ENCODE measurements at places on chromosomes 2 and 18. TPM values are rescaled to one million over a fixed set of nuclear protein-coding genes. Genes with fewer than 3 reads are reported as not detected.
A peak's percentile ranks its signal among the peaks of the same experiment; 100 is the strongest.

DNA sequence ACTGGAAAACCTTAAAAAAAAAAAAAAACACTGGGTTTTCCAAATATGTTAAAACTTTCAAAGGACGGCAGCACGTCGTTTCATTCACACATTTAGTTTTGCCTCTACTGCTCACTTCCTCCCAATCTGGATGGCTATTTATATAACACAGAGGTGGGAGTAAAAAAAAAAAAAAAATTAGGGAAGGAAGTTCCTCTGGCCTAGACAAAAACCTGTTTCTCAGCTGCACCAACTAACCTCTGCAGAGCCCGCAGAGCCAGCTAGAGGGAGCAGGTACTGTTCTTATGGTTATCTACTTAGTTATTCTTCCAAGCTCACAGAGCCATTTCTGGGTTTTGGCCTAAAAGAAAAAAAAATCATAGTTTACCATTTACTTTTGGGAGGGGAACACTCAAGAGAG is 28.1 kb downstream of the SLC1A4 start:
- DNase-seq: no peak

DNA sequence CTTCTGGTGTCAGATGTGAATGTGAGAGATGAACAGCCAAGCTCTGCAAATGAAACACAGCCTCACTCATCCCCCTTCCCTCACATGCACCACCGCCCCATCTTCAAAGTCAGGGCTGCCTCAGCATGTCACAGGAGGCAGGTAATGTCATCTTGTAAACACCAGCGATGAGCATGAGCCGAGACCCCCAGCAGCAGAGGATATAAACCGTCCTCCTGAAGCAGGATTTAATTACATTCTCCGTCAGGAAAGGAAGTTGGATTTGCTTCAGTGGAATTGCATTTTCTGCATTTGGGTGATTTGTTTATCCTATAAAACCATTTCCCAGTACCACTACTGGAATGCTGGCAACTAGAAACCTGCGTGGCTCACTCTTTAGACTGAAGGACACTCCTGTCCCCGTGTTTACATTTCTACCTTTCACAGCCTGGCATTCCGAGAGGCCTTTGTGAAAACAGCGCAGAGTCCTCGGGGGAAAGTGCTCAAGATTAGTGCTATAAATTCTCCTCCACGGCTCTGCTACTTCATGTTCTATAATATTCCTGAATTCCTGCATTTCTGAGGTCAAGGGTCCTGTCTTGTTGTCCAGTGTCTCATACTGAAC is 619.2 kb downstream of the IRS1 start:
- DNase-seq: no peak

POTEI gene
- total RNA-seq: 0.40 TPM

DNA sequence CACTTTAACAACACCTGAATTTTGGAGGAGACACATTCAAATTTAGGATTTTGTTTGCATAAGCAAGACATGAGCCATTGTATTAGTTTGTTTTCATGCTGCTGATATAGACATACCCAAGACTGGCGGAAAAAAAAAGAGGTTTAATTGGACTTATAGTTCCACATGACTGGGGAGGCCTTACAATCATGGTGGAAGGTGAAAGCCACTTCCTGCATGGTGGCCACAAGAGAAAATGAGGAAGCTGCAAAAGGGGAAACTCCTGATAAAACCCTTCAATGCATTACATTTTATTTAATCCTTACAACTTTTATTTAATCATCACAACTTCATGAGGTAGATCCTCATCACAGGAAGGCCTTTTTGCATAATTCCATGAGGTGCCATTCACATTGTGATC is 242.0 kb upstream of the STON1 start:
- DNase-seq: no peak

ITPRIPL1 gene
- 2.4 TPM for total RNA-seq

ABCA12 gene
- total RNA-seq: not detected

GRCh38 chr2:190792956-190793888 is 87.4 kb upstream of the GLS start:
- DNase-seq: peak; percentile 78

HOXD4 gene
- 2.5 TPM for total RNA-seq

DNA sequence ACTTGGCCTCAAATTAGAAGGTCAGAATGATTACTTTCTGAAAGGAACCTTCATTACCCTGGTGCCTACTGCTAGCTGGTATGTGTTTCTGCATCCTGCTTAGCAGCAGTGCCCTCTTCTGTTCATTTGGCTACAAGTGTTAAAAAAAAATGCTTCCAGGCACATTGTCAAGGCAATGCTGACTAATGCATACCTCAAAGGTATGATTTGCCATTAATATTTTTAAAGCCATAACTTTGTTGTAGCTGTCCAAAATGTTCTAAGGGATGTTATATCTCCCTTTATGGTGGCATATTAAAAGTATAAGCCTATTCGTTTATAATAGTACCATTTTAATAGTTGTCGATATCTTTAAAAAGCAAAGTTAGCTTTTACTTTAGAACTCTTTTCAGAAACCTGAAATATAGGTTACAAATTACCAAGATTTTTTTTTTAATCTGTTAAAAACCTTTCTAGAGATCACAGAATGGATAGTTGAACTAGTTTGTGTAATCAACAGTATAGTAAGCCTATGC is 52.0 kb upstream of the FAM171B start:
- peak; percentile 58 for DNase-seq

DNA sequence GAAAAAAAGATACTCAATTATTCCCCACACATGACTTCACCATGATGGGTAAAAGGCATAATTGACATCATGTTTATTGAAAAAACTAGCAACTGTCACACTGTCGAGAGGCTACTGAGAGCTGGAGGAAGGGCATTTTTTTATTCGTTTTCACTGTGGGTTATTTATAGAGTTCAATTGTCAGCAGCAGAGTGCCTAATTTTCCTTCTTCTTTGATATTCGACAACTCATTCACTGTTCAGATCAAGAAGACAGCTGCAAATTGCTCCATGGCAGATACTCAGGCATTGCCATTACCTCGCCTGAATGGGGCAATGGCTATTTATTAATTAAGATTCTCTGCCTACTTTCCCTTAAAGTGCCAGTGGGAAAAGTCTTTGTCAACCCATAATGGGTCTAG is 197.5 kb upstream of the NRP2 start:
- DNase-seq: no peak

- peak; percentile 86 for DNase-seq
Observed at GRCh38 chr2:223563462-223563861, 38.7 kb downstream of the SCG2 start.

GRCh38 chr2:144244938-144245337 is 275.0 kb downstream of the ZEB2 start:
- DNase-seq: no peak

- no peak for DNase-seq
Observed at GRCh38 chr18:4125627-4126230, 329.4 kb downstream of the DLGAP1 start.

DNA sequence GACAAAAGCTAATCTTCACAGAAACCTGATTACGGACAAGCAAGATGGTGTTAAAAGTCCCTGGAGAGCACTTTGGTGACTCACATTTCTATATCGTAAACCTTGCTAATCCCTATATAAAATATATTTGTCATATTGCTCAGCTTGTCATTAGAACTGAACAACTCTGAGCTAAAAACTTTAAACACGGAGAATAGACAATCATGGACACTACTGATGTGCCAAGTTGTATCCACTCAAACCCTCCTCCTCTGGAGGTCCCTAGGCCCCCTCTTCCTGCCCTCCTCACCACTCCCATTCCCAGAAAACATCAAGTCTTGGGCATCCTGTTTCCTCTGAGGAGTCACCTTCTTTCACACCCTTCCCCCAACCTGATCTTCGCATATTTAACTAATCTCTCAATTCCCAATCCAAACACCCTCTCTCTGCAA is 138.7 kb upstream of the PID1 start:
- peak; percentile 20 for DNase-seq

DNA sequence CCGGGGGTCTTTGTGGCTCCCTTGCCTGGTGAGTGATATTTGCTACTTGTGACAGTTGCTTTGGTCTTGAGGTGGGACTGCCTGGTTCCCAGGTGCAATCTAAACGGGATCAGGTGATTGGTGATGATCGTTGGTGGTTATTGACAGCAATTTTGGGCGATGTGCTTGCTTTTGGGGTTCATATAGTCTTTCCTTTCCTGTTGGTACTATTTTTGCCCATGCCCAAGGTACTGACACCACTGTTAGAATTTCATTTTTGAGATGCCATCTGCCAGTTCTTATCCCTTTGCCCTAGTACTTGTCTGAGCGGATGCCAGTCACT is 573 bp downstream of the WDR7 start:
- no peak for DNase-seq

DNA sequence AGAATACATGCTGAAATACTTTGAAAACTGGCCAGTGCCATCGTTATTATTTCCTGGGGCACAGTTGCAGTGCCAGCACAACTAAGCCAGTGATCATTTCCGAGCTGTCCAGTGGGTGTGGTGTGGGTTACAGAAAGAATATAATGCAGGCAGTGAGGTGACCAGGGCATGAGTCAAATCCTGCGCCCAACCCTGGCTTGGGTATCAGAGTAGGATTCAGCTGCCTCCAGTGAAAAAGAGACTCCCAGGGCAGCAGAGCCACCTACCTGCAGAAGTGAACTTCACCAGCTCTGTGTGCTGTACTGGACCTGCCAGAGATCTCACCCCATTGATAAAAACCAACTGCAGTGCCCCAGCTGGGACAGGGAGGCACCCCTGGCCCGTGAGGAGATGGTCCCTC is 18.0 kb downstream of the SLC9A2 start:
- no peak for DNase-seq

METTL21A gene
- 24.1 TPM for total RNA-seq

CTAGE1 gene
- total RNA-seq: not detected

DNA sequence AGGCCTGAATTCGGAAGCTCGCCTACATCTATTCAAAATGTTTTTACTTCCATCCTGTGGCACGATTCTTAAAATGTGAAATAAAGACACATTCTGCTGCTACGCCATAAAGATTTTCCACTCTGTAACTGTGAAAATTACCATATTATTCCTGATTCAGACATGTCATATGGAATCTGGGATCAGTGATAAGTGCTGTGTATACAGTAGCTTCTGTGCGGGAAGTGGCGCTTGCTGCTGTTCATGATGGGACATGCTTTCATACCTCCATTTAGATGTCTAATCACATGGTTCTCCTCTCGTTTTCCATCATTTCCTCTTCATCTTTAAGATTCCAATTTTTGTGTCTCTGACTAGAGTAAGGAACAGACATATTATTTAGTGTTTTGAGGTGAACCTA is 163.2 kb downstream of the TMEM182 start:
- DNase-seq: no peak

DNA sequence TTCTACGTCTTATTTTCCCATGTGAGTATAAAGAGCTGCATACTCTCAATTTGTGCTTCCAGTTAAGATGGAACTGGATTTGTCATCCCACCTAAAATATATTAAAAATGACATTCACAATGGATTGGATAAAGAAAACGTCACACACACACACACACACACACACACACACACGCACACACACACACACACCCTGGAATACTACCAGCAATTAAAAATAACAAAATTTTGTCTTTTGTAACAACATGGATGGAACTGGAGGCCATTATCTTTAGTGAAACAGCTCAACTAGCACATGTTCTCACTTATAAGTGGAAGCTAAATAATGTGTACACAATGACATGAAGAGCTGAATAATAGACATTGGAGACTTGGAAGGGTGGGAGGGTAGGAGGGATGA is 3.8 kb upstream of the QPCT start:
- DNase-seq: no peak

CIDEA gene
- total RNA-seq: not detected

GRCh38 chr2:143942486-143942885 is 577.4 kb downstream of the ZEB2 start:
- DNase-seq: no peak

GRCh38 chr2:55901941-55902340 is 21.6 kb downstream of the EFEMP1 start:
- DNase-seq: peak; percentile 48
